ENCODE measurements at places on chromosomes 4 and X. TPM values are rescaled to one million over a fixed set of nuclear protein-coding genes. Genes with fewer than 3 reads are reported as not detected.

The SCOC gene
- total RNA-seq = 18.5 TPM

The DMRTC1 gene
- not detected for total RNA-seq

The PABPC1L2A gene
- not detected for total RNA-seq

The SLC25A43 gene
- 7.3 TPM for total RNA-seq

- no peak for DNase-seq
Observed at GRCh38 chr4:152369203-152369901, 166.5 kb downstream of the FBXW7 start.

Measured in left lobe of liver (tissue), 2 donors.